ENCODE measurements at places on chromosomes 13 and 19. TPM values are rescaled to one million over a fixed set of nuclear protein-coding genes. Genes with fewer than 3 reads are reported as not detected.
A peak's percentile ranks its signal among the peaks of the same experiment; 100 is the strongest.

Gene CLEC11A
- total RNA-seq = 53.8 TPM

DNA sequence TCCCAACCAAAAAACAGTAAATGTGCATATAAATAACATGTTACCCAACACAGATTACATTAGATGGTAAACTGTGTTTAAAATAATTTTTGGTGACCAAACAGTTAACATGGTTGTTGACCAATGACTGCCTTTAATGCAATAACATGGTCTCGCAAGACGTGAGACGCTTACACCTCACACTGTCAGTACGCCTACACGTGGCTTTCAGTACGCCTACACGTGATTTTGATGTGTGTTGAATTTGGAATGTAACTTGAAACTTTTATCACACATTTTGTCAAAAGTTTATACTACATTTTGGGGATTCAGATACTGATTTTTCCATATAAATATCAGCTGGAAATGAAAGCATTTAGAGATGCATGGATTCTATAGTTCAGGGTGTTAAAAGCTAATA is 32.0 kb downstream of the SLC7A9 start:
- DNase-seq = no peak

DNA sequence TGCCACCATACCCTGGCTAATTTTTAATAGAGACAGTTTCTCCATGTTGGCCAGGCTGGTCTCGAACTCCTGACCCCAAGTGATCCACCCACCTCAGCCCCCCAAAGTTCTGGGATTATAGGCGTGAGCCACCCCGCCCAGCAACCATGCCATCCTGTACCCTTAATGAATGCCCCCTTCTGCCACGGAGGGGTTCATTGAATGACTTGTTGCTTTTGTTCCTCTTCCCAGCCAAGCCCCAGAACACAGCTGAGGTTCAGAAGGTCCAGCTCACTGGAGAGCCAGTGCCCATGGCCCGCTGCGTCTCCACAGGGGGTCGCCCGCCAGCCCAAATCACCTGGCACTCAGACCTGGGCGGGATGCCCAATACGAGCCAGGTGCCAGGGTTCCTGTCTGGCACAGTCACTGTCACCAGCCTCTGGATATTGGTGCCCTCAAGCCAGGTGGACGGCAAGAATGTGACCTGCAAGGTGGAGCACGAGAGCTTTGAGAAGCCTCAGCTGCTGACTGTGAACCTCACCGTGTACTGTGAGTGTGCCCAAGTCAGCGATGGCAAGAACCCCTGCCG is 6.0 kb downstream of the PVR start:
- peak; percentile 28 for DNase-seq

DNA sequence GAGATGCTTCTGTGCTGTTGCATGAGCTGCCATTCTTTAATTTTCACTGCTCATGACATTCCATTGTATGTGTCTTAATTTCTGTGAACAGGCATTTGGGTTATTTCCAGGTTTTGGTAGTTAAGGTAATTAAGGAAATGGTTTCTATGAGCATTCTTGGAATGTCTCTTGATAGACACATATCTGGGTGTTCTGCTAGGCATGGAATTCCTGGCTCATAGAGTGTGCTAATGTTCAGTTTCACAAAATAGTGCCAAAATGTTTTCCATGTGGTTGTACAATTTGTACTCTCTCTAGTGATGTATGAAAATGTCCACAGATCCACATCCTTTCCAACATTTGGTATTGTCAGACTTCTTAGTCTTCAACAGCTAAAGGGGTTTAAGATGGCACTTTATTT is 680.9 kb upstream of the SGCG start:
- no peak for DNase-seq

Gene LHB
- 1.0 TPM for total RNA-seq

Gene GTPBP3
- total RNA-seq = 30.3 TPM

DNA sequence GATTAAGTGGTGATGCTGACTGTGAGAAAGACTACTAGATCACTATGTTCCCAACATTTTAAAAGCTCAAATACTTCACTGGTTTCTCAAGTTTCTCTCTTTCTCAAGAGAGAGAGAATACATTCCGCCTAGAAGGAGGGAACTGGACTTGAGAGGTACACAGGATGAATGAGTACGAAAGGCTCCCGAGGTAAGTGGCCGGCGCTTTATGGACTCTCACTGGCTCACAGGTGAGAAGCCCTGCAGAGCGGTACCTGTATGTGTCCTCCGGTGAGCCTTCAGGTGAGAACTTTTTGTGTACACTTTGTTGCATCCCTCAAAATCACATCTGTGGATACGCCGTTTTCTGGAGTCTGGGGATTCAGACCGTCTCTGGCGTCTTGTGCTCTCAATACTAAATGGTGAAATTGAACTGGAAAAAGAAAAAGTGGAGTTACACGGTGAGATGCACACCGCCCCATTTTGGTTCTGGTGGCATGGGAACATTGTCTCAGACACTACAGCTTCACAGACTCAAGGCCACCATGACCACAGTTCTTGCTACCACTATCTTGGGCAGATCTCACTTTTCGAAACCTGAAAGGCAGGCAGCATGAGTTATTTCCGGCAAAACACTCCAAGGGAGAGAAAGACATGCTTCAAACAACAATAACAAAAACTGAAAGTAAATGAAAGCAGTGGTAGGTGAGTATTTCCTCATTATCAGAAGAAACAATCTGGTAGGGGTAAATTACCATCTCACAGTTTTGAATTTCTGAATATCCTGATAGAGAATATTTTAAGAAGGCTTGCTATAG is 418.9 kb downstream of the KLF12 start:
- DNase-seq = no peak

- no peak for DNase-seq
Measured at GRCh38 chr19:10565028-10565566, 713 bp downstream of the KRI1 start.

DNA sequence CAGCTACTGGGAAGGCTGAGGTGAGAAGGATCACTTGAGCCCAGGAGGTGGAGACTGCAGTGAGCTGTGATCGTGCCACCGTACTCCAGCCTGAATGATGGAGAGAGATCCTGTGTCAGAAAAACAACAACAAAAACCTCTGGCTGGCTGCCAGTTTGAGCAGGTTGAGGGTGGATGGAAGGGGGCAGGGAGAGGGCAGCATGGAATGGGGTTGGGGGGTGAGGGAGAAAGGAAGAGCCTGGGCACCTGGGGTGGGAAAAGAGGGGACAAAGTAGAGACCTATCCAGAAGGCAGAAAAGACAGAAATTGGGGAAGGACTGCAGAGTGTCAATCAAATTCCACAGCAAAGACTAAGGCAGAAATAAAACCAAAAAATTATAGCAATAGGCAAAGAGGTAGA is 4.7 kb downstream of the SLC1A5 start:
- DNase-seq = no peak

GRCh38 chr19:48465215-48465614 is 4.0 kb upstream of the CYTH2 start:
- DNase-seq = no peak

DNA sequence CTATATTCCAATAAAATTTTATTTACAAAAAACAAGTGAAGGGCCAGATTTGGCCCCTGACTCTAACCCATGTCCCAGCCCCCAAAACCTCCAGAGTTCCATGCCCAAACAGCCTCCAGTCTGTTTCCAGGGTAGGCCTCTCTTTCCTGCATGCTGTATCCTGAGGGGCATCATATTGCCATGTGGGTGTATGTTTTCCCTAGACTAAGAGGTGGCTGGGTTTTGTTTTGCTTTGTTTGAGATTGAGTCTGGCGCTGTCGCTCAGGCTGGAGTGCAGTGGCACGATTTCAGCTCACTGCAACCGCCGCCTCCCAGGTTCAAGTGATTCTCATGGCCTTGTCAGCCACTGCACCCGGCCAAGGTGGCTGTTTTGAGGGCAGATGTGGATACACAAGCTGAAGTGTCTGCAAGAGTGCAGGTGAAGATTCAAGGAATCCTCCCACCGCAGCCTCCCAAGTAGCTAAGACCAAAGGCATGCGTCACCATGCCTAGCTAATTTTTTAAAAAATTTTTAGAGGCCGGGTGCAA is 23.6 kb upstream of the LSM14A start:
- DNase-seq = no peak

GRCh38 chr13:102558029-102558428 is 38.8 kb upstream of the TPP2 start:
- DNase-seq = no peak

Measured in adrenal gland (tissue), 19 donors.